ENCODE measurements at places on chromosomes 2 and 18.

DNA sequence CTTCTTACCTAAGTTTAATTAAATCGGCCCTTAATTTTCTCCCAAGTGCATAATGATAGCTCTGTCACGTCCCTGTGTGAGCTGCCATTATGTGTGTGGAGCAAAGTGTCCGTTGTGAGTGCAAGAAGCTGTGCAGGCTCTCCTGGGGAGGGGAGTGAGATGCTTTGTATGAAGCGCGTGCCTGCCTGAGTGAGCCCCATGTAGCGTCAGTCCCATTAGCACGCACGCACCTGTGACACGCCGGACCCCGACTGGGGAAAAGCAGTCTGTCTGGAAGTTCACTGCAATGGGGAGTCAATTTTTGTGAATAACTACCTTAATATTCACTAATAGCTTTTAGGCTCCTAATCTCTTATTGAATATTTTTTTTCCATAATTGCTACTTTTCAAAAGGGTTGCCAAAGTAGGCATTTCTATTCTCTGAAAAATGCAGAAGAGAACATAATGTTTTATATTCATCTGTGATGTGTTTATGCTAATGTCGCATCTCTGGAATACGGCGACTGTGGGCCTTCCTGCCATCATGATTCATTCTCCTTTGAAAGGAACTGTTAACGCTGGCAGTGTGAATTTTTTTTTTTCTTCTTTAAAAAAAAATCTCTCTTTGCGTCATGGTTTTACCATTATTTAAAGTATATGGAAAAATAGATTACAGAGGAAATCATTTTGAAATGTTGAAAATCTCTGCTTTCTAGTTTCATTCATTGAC lies 157.7 kb downstream of the COL4A4 start:
- DNase-seq: no peak

DNA sequence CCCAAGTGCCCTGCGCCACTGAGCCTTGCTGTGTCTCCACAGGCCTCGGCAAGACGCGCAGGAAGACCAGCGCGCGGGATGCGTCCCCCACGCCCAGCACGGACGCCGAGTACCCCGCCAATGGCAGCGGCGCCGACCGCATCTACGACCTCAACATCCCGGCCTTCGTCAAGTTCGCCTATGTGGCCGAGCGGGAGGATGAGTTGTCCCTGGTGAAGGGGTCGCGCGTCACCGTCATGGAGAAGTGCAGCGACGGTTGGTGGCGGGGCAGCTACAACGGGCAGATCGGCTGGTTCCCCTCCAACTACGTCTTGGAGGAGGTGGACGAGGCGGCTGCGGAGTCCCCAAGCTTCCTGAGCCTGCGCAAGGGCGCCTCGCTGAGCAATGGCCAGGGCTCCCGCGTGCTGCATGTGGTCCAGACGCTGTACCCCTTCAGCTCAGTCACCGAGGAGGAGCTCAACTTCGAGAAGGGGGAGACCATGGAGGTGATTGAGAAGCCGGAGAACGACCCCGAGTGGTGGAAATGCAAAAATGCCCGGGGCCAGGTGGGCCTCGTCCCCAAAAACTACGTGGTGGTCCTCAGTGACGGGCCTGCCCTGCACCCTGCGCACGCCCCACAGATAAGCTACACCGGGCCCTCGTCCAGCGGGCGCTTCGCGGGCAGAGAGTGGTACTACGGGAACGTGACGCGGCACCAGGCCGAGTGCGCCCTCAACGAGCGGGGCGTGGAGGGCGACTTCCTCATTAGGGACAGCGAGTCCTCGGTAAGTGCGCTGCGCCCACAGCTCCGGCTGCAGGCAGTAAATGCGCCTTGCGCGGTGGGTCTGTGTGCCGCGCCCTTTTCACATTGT lies 136.8 kb downstream of the NCK2 start:
- DNase-seq: peak; percentile 60

DNA sequence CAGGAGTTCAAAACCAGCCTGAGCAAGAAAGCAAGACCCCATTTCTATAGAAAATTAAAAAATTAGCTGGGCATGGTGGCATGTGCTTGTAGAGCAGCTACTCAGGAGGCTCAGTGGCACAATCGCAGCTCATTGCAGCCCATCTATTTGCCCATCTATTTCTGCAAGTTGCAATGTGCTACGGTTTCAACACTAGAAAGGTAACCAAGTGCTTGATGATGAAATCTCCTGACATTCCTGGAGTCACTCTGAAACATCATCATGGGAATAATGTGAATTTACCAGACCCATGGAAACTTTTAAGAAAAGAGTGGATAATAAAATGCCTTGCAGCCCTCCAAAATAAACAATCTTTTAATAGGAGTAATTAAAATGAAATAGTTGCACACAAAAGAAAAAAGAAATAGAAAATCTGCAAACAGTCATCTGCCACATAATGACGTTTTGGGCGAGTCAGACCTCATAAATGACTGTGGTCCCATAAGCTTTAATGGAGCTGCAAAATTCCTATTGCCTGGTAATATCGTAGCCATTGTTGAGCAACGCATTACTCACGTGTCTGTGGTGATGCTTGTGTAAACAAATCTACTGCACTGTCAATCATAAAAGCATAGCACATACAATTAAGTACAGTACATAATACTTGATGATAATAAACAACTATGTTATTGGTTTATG lies 46.6 kb upstream of the AMMECR1L start:
- peak; percentile 31 for DNase-seq

DNA sequence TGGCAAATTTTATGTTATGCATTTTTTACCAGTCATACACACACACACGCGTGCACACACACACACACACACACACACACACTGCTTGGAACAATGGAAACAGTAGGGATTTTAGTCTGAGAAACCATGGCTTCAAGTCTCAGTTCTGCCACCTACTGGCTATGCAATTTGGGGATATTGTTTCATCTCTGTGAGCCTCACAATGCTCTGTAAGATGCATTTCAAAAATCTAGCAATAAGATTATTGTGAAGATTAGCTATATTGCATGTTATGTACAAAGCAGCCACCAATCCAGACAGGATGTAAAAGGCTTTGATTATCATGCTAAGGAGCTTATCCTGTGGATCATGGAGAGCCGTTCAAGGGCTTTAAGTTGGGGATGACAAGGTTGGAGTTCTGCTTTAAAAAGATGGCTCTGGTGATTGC lies 401.4 kb downstream of the NBAS start:
- peak; percentile 66 for DNase-seq

- no peak for DNase-seq
Observed at GRCh38 chr2:23513245-23513871, 128.4 kb downstream of the KLHL29 start.

- no peak for DNase-seq
Observed at GRCh38 chr2:54212456-54212855, 43.6 kb downstream of the TSPYL6 start.

DNA sequence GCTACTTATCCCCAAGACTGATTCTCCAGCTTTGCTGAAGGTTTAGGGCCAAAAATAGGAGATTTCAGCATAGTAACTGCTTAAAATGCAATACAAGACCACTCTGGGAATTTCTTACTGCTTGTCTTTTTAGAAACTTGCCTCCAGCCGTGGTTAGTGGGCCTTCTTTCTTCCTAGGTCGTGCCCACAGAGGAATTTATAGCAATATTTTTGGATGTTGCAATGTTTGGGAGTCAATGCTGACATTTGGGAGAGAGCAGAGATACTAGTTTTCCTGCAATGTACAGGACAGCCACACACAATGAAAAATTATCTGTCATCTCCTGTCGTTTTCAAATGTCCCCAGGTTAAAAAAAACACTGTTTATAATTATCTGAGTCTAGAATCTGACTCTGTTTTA lies 25.6 kb upstream of the CERS6 start:
- no peak for DNase-seq

- peak; percentile 29 for DNase-seq
Observed at GRCh38 chr2:207088276-207088675, 77.5 kb downstream of the KLF7 start.

GRCh38 chr18:66156946-66157687 lies 406.3 kb downstream of the CDH7 start:
- DNase-seq: no peak

- no peak for DNase-seq
Observed at GRCh38 chr2:188819011-188819410, 155.2 kb upstream of the COL3A1 start.

GRCh38 chr18:45666520-45666919 lies 51.2 kb downstream of the SLC14A2 start:
- DNase-seq: no peak

DNA sequence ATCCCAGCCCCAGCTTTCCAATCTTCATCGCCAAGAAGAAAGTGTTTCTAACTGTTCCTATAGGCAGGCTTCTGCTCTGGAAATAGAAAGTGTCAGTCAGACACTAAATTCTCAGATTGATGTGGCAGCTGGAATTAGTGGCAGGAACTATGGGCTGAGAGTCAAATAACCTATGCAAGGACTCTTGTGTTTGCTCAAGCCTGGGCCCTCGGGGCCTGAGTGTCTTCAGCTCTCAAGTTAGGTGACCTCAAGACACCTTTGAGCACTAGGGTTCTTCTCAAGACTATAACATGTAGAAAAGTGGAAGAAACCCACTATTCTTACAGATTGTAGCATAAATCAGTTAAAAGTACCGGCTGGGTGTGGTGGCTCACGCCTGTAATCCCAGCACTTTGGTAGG lies 694.5 kb downstream of the RNF144A start:
- DNase-seq: no peak

- no peak for DNase-seq
Observed at GRCh38 chr2:609449-609848, 67.8 kb downstream of the TMEM18 start.

DNA sequence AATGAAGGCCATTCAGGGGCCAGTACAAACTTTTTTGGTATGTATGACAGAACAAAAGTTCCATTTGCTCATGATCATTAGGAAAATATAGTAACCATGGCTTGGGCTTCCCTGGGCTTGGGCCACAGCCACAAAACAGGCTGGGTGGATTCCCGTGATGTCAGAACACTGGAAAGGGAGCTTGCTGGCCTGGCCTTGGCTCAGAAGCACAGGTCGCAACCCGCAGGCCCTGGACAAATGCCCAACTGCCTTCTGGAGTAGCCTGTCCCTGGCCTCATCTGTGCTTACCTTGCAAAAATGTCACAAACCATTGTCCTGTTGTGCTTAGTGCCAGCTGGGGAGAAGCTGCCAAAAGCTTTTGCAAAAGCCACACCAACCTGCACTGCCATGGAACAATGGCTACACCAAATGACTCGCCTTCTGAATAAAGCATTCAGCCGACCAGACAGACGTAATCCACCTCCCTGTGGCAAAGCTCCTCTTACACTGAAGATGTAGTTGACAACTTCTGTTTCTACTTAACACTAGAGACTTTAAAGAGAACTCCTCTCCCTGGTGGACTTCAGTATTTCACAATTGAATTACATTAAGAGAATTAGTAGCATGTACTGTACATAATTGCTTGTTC lies 125.5 kb downstream of the ANKRD44 start:
- no peak for DNase-seq

- no peak for DNase-seq
Observed at GRCh38 chr18:46770708-46771107, 13.9 kb upstream of the ST8SIA5 start.

DNA sequence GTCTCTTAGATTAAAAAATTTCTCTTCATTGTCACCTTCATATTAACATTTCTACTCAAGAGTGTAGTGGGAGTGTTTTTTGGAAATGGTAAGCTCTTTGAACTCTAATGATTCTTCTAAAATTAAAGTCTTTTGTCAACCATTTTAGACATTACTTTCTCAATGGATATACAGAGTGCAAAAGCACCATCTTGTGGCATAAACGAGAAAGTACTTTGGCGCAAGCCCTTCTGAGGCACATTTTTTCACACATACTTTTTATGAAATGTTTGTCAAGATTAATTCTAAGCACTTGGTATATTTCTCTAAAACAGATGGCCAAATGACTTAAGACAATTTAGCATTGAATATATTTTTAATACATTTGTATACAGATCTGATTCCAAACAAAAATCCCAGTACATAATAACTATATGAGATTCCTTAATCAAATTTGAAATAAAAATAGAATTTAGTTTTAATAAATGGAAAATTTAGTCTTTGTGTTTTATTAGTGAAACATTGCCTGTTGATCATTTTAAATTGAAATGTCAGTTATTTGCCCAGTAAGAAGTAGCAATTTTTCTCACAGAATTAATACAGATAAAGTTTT lies 63.3 kb upstream of the GALNT5 start:
- peak; percentile 37 for DNase-seq

GRCh38 chr2:156455361-156455975 lies 19.3 kb downstream of the GPD2 start:
- DNase-seq: no peak

DNA sequence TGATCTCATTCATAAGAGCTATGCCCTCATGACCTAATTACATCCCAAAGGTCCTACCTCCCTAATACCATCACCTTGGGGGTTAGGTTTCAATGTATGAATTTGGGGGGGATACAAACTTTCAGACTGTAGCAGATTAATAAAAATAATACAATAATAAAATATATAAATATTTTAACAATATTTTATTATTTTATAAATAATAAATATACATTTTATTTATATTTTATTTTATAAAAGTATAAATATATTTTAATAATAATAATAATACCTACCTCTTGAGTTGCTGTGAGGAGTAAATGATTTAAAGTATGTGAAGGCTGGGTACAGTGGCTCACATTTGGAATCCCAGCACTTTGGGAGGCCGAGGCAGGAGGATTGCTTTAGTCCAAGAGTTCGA lies 8.1 kb upstream of the SLC16A14 start:
- DNase-seq: no peak

- DNase-seq: no peak
Observed at GRCh38 chr18:73087282-73087977, 219.6 kb upstream of the NETO1 start.

DNA sequence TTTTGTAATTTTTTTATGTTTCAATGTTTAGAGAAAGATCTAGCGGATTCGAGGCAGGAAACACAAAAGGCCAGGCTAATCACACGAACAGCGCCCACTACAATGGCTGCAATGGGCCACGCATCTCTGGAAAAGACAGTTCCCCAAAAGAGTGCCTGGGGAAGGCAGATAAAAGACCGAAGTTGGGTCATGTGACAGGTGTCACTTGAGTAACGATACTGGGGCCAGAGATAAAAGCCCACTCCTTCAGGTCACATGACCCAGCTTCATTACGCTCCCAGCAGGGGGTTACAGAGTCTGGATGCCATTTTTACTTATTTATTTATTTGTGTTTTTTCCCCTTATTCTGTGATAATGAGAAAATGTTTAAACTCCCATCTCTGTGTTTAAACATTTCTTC lies 95.4 kb downstream of the CDK15 start:
- no peak for DNase-seq

- no peak for DNase-seq
Observed at GRCh38 chr2:41393621-41394020, 654.2 kb upstream of the PKDCC start.

DNA sequence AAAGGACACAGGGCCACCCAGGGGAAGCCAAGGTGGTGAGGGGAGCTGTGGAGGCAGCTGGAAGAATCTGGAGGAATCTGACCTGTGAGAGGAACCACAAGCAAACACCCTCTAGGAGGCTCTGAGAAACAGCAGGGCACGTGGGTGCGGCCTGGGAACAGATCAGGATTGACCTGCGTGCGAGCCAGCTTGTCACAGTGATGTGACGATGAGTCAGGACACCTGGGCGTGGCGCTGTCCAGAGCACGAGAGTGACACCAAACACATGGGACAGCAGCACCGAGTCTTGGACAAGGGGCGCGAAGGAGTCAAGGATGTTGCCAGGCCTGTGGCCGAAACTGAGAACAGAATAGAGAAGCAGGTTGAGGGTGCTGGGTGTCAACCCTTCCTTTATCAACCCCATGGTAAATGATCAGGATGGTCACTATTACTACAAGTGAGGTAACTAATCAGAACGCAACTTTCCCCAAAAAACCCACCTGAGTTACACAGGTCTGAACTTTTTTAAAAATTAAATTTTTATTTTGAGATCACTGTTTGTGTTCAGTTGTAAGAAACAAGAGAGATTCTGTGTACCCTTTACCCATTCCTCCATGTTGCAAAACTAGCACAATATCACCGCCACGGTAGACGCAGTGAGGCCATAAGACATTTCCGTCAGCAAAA lies 637 bp upstream of the SFT2D3 start:
- DNase-seq: peak; percentile 37

All from NCI-H1417 (cell line).